ENCODE measurements at places on chromosomes 3 and 15. TPM values are rescaled to one million over a fixed set of nuclear protein-coding genes. Genes with fewer than 3 reads are reported as not detected.

GRCh38 chr3:48219543-48219942, 3.8 kb upstream of the CAMP start:
- no peak for DNase-seq

GRCh38 chr15:88605189-88606069, 15.7 kb upstream of the AEN start:
- no peak for DNase-seq

- DNase-seq, result no peak
Measured at GRCh38 chr3:192068464-192069254, 607.7 kb downstream of the PYDC2 start.

DNA sequence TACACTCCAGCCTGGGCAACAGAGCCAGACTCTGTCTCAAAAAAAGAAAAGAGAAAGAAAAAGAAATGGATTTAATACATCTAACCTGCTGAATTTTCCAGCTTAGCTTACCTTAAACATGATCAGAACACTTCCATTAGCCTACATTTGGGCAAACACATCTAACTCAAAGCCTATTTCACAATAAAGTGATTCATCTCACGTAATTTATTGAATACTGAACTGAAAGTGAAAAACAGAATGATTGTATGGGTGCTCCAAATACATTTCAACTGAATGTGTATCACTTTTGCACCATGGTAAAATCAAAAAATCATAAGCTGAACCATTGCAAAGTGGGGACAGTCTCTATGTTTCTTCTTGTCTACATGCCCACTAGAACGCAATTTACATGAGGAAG, 9.0 kb downstream of the PIK3R4 start:
- no peak for DNase-seq

DNA sequence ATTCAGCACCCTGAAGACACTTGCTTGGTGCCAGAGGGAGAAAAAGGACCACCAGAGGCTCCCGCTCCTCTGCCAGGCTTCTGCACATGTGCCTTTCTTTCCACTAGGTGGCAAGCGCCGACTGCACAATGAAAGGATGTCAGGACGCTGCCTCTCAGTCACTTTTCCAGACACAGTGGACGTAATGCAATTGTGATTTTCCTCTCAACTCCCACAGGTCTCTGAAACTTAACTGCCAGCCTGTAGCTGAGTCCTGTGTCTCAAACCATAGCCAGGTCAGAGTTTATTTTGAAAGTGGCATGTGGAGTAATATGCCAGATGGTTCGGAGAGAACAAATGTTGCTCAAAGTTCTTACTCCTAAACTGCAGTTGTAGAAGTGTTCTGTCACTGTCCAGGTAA, 162.9 kb downstream of the ITPR1 start:
- peak; percentile 67 for DNase-seq

ARL8B gene
- 37.4 TPM for total RNA-seq
